ENCODE measurements at places on chromosomes 13 and 19.

GRCh38 chr13:66835040-66835628 lies 395.0 kb downstream of the PCDH9 start:
- DNase-seq, result no peak

DNA sequence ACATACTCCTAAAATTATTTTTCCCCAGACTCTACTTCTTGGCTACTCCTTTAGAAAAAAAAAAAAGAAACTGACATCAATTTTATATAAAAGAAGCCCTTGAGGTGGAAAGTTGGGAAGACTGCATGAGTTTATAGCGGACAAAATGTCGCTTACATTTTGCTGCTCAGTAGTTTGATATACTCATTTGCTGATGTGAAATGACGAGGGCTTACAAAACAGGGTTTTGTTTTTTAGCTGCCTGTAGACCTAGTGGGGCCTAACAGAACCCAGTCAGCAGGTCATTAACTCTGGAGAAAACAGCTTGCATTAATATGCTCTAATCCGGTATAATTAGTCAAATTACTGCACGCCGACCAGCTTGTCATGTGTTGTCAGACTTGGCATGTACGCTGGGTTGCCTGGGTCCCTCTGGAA lies 37.6 kb upstream of the MAB21L1 start:
- no peak for DNase-seq

DNA sequence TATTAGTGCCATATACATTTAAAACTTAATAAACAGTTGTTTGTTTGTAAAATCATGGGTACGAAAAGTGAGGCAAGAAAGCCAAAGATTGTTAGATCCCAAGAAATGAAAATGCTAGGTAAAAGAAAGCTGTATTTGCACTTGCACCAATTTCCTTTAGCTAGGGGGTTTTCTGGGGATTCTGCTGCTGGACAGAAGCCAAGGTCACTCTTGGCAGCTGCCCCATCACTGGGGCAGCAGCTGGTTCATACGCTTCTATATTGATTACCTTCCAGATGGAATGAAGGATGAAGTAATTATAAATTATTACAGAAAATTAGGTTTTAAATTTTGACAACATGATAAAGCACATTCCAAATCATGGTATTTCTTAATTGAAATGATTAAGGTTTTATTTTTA lies 127.4 kb downstream of the SLITRK5 start:
- DNase-seq, result no peak

DNA sequence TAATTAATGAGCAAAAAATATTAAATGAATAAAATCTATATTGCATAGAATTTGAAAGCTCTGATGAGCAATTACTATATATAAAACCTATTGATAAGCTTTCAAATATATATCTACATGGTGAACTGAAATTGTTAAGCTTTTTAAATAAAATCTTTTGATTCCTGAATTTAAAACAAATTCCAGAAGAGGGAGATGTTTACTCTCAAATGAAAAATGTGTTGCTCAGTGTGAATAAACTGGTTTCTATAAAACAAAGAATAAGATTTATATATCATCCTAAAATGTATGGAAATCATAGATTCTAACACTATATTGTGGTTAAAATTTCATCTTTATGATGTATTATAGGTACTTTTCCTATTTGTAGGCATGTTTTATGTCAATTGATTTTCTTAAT lies 171.5 kb upstream of the SLITRK6 start:
- DNase-seq, result no peak

GRCh38 chr13:107202371-107203023 lies 634.6 kb upstream of the ARGLU1 start:
- no peak for DNase-seq

DNA sequence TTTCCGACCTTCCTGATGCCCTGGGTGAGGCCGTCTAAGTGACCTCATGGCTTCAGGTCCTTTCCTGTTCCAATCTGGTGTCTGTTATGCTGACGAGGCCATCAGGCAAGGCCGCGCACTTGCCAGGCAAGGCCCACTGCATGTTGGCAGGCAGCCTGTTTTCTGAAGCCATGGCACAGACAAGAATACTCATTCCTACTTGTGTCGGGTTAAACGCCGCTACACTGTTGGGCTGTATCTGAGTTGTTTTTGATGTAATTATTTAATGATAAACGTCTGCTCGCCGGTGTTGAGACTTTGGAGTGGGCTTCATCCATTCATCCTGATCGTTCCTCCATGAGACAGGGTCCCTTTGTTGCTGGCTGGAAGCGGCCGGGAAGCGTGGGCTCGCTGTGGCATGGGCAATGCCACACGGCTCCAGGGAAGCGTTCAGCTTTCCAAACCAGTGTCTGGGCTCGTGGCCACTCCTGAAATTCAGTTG lies 92.1 kb downstream of the ATP11A start:
- no peak for DNase-seq

DNA sequence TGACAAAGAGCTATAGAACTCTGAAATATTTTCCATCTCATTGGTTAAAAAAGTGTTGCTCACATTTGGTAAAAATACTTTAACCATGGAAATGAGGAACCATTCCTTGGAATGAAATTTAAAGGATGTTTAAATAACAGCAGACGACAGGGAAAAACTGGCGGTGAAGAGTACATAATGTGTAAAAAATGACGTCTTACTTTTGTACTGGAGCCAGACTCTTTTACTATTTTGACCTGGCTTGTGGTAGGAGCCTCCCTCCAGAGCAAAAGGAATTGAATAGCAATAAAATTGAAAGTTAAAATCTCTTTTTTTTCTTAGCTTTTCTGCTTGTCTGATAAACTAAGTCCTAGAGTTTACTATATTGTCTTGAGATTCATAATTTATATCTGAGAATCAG lies 426.2 kb upstream of the KLHL1 start:
- DNase-seq, result no peak

- no peak for DNase-seq
Observed at GRCh38 chr19:41913538-41914423, 14.5 kb downstream of the ERFL start.

DNA sequence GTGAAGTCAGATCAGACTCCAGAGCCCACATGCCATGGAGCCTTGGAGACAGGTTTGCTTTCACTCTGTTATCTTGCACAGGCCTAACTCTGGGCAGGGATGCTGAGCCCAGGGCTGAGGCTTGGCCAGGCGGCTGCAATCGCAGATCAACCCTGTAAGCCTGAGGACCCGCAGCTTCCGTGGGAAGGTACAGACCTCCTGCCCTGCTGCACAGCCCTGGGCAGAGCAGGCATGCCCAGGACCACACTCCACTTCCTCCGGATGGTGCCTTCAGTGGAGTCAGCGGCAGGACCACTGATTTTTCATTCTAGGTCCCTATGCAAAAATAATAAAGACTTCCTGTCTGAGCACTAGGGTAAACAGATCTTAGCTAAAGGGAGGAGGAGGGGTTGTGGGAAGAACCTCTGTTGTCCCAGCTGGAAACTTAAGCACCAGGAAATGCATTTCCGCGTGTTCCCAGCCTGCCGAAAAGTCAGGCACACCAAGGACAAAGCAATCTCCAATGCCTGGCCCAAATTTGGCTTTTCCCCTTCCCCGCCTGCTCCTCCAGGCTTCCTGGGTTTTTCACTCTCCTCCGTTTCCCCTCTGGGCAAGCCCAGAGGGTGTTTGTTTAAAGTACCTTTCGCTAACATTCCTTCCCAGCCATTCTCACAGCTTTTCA lies 87.3 kb downstream of the KCTD15 start:
- DNase-seq, result no peak

- no peak for DNase-seq
Observed at GRCh38 chr13:78675112-78675511, 16.2 kb upstream of the OBI1 start.

- no peak for DNase-seq
Observed at GRCh38 chr13:73935991-73936390, 198.2 kb downstream of the KLF12 start.

All from cortex of kidney (tissue), 1 donor.